ENCODE measurements at places on chromosomes 2 and 18.

DNA sequence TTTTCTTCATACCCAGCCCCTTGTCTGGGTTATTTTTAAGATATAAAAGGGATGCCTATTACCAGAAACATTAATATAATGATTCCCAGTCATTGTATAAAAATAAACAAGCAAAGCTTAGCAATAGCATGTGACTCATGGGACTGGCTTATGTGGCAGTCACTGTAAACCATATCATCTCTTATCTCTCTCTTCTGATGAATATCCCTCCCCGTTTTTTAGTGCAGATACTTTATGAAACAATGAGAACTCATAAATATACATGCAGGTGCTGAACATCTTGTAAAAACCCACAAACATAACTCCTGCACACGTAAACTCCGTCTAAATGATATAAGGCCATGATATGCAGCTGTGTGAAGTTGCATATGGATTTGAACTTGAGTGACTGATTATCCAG lies 154.9 kb downstream of the MGAT5 start:
- H3K27me3 ChIP-seq, result no peaks in the 10 kb centered on the region
- no peak overlapping the region for H3K27ac ChIP-seq
- no peak for DNase-seq

DNA sequence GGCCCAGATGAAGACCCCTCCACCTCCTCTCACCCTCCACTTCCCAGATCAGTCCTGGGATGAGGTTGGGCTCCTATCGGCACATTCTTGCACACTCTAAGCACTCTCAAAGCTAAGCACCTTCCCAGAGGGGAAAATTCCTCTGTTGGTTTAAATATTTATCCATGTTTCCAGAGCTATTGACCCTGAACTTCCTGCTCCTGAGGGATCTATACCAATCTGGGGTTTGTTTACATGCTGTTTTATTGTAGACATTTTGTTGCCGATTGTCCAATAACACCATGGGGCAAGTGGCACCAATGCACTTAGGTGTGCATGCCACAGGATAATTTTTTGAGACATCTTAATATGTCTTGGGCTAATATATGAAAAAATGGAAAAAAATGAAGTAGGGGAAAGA lies 476.2 kb downstream of the SLC4A3 start:
- DNase-seq, result no peak
- no peak overlapping the region for H3K27ac ChIP-seq
- H3K27me3 ChIP-seq, result no peaks in the 10 kb centered on the region
- no peaks in the 10 kb centered on the region for H3K36me3 ChIP-seq

GRCh38 chr2:236402033-236402790 lies 138.0 kb upstream of the ASB18 start:
- DNase-seq, result no peak
- H3K27ac ChIP-seq, result no peak overlapping the region
- no peak overlapping the region for H3K4me3 ChIP-seq
- H3K4me1 ChIP-seq, result no peaks in the 10 kb centered on the region
- no peaks in the 10 kb centered on the region for H3K27me3 ChIP-seq

DNA sequence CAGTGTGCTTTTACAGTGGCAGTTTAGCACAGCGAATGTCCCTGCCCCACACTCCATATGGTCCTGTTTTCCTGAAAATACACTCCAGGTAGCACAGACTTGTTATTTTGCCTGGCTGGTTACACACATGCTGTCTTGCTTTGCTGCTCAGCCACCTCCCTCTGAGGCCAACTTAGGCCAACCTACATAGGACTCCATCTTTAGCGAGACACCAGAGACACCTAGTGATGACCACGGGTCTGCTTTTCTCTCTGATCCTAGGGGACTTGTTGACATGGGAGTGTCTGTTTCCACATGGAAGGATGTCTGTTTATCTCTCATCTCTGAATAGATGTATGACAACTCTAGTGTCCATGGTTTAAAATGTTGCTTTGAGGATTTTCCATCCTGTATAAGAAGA lies 43.3 kb downstream of the PLEKHB2 start:
- no peak overlapping the region for H3K4me3 ChIP-seq
- no peak for DNase-seq
- no peaks in the 10 kb centered on the region for H3K27me3 ChIP-seq
- H3K27ac ChIP-seq, result no peak overlapping the region
